ENCODE measurements at places on chromosomes 1 and 21.

DNA sequence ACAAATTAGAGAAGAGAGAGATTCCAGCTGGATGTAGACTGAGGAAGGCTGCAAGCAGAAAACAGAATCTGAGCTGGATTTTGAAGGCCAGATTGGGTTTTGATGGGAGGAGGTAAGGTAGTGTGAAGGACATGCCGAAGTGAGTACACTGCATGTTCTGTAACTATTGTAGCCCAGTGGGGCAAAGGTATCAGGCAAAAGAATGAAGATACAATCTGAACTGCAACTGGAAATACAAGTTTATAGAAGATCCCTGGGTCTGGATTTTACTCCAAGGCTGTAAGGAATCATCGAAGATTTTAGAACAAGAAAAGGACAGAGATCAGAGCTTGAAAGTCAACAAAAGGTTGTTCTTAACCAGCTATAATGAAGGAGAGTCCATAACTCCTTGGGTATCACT lies 382.0 kb downstream of the KCNH1 start:
- no peak for DNase-seq

DNA sequence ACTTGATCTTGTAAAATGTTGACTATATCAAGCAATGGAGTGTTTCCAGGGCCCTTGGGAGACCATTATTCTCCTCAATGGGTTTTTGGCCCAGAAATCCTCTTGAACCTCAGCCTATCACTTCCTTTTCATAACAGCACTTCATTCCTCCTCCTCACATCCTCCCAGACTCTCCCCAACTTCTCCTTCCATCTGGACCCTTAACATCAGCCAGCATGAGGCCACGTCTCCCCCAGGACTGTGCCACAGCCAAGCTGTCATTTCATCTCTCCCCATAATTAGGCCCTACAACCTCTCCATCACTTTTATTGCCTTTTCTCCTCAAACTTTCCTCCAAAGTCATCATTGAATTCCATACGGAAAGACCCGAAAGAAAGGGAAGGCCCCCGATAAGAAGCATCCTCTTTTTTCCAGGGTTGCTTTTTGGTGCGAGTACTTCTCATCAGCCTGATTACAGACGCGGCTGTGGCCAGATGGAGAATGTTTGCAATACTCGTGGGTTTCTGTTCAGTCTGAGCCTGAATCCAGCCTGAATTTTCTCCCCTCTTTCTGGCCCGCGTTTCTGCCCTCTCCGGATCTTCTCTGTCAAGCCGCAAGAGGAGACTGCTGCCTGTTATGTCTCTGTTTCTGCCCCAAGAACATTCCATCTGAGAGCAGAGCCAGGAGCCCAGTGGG lies 52.7 kb upstream of the SLC25A33 start:
- DNase-seq, result no peak

GRCh38 chr1:153364156-153364555 lies 6.5 kb downstream of the S100A9 start:
- no peak for DNase-seq

DNA sequence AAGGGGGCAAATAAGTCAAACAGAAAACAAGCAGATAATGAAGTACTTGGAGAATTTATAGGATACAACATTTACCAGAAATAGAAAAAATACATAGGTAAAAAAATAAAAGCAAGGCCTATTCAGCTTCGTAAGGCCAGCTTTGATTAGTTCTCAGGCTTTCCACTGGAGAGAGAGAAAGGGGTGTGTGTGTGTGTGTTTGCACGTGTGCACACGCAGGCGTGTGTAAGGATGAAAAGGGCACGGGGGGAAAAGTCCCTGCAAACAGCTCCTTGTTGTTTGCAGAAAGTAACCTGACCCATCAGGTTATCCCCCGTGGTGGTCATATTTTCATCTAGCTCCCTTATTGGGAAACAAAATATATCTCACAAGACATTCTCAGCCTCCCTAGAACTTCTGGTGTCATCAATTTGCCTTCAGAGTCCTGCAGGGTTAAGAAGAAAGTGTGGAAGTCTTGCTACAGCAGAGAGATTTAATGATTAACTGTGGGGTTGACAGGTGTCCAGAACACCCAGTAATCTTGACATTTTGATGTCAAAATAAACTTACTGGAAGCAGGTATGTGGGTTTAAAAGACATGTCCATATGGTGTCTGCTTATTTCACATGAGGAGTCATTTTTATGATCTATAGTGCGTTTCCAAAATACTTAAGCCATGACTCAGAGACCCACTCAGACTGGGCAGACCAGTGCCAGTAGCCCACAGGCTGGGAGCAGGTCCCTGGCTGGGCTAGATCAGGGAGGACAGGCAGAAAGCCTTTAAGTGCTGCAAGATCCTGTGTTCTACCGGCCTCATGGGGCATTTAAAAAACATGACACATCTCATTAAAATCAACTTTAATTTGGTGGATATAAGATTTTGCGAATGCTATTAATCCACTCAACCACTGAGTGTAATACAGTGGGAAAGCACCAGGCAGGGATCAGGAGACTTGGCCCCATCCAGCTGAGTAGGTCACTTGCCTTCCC lies 487.6 kb upstream of the CAMK1G start:
- DNase-seq, result no peak

- no peak for DNase-seq
Measured at GRCh38 chr1:25349606-25350005, 11.5 kb downstream of the TMEM50A start.

DNA sequence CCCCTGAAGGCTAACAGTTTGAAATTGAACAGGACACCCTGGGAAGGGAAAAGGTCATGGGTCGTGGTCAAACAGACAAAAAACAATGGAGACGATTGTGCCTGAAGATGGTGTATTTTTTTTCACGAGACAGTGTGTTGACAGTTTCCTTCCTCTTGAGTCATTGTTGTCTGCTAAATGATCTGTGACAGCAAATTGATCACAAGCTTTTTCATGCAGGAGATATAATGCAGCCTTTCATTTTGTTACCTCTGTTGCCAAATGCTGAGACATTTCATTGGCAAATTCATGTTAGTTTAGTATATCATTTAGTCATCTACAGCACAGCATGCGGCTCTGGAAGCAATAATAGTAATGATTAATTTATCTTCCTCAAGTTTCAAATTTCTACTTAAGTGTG lies 27.7 kb downstream of the UBE2U start:
- no peak for DNase-seq

DNA sequence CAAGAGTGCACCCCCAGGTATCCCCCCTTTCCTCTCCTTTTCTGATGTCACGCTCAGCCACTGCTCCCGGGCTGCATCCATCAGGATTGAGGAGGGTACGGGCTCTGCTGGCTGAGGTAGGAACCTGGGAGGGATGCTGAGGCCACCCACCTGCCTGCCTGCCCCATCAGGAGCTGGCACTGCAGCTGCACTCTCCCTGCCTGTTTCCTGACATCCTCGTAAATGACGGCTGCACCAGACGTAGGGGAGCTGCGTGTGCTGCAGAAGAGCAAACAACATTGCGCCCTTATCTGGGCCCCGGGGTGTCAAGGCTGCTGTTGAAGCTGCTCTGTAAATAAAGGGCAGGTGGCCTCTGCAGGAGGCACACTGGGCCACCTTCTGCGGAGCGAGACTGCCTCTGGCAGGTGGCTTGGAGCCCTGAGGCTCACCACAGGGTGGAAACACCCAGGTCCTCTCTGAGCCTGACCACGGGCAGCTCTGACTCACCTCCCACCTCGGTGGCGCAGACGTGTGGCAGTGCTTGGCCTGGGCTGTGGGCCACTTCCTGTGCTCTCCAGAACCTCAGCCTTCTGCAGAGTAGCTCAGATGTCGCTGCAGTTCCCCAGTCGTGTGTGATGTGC lies 30.9 kb downstream of the SNAP47 start:
- peak; percentile 74 for DNase-seq

DNA sequence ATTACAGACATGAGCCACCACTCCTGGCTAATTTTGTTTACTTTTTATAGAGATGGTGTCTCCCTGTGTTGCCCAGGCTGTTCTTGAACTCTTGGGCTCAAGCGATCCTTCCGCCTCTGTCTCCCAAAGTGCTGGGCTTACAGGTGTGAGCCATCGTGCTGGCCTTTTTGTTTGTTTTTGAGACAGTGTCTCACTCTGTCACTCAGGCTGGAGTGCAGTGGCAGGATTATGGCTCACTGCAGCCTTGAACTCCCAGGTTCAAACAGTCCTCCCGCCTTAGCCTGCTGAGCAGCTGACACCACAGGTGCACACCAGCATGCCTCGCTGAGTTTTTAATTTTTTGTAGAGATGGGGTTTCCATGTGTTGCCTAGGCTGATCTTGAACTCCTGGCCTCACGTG lies 49.1 kb downstream of the ADARB1 start:
- DNase-seq, result no peak

GRCh38 chr1:65955503-65955902 lies 162.8 kb downstream of the PDE4B start:
- DNase-seq, result no peak

DNA sequence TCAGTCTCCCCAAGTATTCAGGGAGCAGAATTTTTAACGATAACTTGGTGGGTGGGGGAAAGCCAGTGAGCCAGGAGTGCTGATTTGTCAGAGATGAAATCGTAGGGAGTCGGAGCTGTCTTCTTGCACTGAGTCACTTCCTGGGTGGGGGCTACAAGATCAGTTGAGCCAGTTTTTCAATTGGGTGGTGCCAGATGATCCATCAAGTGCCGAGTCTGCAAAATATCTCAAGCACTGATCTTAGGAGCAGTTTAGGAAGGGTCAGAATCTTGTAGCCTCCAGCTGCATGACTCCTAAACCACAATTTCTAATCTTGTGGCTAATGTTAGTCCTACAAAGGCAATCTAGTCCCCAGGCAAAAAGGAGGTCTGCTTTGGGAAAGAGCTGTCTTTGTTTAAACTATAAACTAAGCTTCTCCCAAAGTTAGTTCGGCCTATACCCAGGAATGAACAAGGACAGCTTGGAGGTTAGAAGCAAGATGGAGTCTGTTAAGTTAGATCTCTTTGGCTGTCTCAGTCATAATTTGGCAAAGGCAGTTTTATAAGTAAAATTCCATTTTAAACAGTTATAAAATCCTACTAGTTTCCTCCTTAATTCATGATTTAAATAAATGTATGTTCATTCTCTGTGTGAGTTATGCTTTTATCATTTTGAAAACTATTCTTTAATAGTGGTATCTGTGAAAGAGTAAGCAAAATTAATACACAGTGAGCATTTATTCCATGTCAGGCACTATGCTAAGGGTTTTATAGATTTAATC lies 51.7 kb downstream of the SLC16A1 start:
- DNase-seq, result no peak

DNA sequence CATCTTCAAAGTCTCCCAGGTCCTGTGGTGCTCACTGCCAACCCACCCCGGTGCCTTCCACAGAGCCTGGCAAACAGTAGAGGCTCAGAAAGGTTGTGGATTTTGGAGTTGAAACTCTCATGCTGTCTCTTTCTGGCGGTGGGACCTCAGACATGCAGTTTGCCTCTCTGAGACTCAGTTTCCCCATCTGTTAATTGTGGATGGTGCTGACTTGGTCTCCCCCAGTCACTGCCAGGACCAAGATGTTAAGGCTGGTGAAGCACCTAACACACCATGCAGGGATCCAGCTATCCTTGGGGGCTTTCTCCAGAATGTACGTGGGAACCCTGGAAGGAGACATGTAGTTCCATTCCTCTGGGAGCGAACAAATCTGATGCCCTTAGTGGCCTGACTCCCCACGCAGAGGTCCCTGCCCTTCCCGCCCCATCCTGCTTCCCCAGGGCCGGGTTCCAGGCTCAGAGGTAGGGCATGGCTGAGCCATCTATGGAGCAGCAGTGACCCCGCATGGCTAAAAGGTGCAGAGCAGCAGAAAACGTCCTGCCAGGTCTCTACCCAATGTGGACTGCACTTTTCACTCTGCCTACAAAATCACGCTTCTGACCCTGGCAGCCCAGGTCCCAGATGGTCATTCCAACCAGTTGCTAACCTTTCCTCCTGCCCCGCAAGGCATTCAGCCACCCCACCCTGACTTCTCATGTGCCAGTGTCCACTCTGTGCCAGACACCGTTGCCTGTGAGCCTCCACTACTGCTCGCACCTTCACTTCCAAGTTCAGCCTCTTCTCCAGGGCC lies 9.2 kb upstream of the TTC22 start:
- DNase-seq, result peak; percentile 53

DNA sequence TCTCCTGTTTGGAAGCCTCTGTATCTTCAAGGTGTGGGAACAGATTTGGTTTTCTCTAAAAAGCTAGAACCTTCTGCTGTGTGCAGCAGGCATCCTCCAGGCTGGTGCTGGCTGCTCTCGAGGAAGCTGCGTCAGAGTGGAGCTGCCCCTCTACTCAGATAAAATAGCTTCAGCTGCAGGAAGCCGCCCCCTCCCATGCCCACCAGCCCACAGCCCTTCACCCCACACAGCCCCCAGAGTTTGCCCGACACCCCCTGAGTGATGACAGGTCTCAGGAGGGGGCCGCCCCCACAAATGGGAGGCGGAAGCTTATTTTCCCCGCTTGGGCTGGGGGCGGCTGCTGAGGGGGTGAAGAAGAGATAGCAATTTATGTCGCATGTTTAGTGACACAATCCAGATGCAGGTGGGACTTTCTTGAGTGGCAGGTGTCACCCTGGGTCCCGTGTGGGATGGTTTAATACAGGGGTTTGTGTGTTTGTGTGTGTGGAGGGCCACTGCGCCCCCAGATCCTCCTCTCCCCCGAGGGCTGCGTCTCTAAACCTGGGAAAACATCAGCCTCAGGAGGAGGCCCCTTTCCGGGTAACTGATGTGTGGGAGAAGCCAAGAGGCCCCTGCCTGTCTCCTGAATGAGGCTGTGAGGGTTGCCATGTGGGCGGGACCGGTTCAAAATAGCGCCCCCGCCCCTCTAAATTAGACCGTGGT lies 55.4 kb downstream of the STUM start:
- DNase-seq, result no peak

GRCh38 chr1:166974647-166975345 lies 544 bp downstream of the ILDR2 start:
- DNase-seq, result no peak

GRCh38 chr21:25733859-25734653 lies 648 bp downstream of the ATP5PF start:
- no peak for DNase-seq

GRCh38 chr1:111624382-111624781 lies 4.8 kb downstream of the RAP1A start:
- DNase-seq, result no peak

DNA sequence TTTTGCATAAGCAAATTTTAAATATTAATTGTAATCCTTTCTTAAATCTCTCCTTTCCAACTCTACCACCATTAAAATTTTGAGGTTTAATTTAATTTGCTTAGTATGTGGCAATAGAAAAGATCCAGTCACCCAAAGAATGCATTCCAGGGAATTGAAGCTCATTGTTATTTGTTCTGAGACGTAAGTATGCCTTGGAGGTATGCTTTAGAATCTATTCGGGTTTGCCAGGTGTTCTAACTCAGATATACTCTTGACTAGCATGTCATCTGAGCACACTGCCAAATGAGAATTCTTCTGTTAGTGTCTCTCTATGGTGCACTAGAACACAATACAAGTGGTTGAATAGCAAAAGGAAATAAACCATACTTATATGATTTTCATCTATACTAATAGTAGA lies 813.6 kb upstream of the ADGRL2 start:
- DNase-seq, result no peak

Measured in CD4-positive, alpha-beta T cell treated with Interleukin-15 for 1 hour (primary cell).